Stimulated activated CD8-positive, alpha-beta memory T cell treated with anti-CD3 and anti-CD28 coated beads, Interleukin-2, amount 100 ng/mL, for 1 hour (primary cell): ENCODE measurements at places on chromosomes 4 and X.

- peak; percentile 1 for DNase-seq
These were observed 1.3 kb downstream of the USP9X start for GRCh38 chrX:41086627-41086932.

DNA sequence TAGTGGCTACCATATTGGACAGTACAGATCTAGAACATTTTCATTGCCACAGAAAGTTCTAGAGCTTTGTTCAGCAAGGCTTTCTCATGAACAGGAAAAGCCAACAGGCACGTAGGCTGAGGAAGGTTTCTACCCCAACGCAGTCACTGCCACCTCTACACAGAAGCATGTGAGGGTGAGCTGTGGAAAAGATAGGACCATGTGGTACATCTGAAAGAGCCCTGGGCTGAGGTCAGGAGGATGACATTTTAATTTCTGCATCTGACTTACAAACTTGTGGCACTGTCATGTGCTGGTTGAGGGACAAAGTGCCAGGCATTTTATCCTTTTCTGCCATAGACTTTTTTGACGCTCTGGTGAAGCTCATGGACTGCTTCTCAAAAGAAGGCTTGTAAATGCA, 454.2 kb downstream of the BCOR start:
- DNase-seq: no peak

DNA sequence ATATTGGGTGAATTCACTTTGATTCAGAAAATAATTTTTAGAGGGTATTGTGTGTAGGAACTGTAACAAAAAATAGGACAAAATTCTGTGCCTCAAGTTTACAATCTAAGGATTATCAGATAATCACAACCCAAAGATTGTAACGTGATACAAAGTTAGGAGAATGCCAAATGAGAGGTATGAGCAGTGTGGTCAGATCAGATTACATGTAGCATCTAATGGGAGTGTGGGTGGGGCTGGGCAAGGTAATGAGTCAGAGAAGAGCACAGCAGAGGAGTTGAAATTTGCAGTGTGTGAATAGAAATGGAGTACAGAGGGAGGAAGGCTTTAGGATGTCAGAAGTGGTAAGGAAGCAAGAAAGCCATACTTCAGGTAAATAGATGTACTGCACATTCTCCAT, 103.4 kb upstream of the TEX13A start:
- no peak for DNase-seq

DNA sequence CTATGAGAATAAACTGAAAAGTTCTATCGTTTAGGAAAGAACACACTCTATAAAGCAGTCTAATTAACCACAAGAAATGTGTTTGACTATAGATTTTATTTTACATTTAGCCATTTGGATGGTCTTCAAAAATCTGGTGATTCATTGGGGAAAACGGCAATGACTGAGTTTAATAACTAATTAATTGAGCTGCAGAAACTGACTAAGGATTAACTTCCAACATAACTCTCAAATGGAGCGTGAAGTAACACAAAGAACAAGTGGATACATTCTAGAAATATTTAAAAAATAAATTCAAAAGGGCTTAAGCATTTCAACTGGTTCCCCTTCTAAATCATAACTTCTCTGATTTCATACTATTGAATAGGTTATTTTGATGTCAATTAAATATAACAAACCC, 1582.4 kb downstream of the PCDH18 start:
- no peak for DNase-seq

DNA sequence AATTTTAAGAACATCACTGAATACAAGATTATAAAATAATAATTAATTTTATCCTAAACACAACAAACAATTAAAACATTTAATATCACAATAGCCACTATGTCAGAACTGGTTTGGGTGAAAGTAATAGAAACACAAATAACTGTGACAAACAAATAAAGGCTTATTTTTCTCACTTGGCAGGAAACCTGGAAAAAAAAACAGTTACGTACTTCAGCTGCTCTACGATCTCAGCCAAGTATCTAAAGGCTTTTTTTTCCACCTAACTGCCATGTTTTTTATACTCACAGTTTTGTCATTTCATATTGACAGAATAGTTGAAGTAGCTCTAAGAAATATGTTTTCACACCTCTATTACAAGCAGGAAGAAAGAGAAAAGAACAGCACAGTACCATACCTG, 284.8 kb upstream of the INTU start:
- no peak for DNase-seq

DNA sequence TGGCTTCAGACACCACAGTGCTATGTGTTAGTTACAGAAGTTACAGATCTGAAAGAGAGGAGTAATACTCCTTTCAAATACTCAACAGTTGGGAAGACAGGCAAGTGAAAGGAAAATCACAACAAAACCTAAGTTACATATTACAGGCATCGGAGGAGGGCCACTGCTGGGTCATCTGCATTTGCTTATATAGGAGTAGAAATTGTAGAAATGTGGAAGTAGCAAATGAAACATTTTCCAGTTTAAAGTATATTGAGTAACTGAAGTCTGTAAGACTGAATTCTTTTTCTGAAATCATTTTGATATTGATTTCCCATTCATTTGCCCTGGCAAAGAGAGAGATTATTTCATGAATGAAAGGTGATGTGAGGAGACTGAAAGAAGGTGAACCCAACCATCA, 201.7 kb downstream of the SPRY1 start:
- no peak for DNase-seq

- no peak for DNase-seq
These were observed 417.9 kb downstream of the FAT4 start for GRCh38 chr4:125732632-125733031.

DNA sequence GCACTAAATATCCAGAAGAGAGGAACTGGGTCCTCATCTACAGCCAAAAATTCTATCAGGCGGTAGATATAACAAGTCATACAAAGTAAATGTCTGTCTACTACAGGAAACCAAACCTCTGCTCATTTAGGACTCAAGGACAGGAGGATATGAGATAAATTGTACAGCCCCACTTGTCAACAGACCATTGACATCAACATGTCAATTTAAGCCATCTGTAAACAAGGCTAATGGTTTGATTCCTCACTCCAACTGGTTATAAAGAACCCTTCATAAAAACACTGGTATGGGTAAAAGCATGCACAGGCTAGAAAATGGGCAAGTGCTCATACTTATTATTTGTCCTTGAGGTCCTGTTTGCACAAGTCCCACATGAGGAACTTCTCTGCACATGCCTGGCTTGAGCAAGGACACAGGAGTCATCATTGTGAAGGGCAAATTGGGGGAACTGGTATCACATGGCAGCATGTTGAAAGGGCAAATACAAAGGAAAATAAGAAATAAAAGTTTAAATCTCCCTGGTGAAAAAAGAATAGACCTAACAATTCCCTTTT, 13.2 kb downstream of the RTL8B start:
- DNase-seq: no peak

DNA sequence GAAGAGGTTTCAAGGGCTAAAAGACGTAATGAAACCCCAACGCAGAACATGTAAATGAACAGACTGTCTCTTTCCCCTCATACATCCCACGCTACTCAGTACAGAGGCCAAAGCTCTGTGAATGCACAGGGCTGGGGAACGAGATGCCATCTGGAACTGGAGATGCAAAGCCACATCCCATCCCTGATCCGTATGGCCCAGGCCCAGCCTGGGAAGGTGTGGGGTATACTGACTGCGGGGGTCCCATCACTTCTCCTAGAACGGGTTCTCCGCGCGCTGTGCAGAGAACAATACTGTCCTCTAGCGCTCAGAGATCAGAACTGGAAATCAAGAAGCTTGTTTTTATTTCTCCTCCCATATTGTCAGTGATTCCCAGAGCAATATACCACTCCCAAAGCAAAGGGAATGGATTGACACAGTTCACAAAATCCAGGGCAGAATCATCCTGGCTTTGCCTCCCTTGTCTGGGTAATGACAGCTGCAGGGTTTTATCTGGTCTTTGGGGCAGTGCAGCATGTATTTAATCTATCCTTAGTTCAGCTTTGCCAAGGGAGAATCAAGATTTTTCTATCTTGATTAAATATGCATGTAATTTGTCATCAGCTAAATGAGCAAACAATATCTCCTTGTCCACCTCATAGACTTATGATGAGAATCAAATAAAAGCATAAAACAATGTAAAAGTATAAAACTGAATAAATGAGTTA, 47.3 kb upstream of the TLR3 start:
- no peak for DNase-seq

GRCh38 chr4:79331126-79331876, 5.4 kb upstream of the NAA11 start:
- no peak for DNase-seq

DNA sequence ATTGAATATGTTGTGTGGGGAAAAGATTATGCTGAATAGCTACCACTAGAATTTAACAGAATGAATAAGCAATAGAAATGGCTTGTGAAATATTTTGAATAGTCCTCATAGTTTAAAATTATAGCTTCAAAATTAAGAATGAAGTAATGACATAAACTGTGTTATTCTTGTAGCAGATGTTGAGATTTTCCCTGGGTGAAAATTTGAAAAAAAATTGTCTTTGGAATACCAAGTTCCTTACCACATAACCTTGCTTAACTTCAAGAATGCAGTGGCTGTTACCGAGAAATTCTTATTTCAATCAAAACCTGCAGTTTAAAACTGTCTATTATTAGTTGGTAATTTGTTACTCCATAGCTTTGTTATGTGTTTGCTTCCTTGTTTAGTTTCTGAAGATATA, 1268.6 kb downstream of the RAPGEF2 start:
- DNase-seq: no peak

GRCh38 chr4:56434599-56435139, 746 bp downstream of the PPAT start:
- no peak for DNase-seq

GRCh38 chrX:119654112-119654531, 38.8 kb downstream of the SEPTIN6 start:
- DNase-seq: no peak

DNA sequence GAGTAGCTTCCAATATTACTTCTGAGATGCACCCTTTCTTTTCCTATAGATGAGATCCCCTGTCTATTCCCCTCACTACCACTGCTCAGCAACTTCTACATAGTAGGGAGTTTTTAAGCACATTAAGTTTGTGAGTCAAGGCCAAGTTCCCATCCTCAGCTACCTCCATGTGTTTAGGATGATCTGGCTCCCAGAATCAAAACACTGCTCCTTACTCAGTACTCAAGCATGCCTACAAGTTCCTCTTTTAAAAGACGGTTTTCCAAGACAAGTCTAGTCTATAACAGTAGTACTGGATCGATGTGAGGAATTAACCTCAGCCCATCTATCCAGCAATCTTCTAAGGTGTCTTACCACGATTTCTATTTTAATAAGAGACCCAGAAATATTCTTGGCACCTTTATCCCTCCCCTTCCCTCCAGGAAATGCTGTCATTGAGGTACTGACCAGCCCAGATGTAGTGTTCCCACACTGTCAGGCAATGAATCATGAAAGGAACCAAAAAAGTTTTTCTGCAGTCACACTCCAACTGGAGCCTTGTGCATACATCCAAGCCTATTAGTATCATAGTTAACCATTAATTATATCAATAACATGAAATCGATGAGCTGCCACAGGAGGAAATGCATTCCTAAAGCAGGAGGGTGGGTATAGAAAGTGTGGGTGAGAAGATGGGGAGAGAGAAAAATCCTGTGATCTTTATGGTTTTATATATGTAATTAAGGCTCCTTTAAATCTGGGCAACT, 29.6 kb downstream of the AREG start:
- no peak for DNase-seq

- DNase-seq: no peak
These were observed 11.2 kb upstream of the ZCCHC13 start for GRCh38 chrX:74292808-74293123.

DNA sequence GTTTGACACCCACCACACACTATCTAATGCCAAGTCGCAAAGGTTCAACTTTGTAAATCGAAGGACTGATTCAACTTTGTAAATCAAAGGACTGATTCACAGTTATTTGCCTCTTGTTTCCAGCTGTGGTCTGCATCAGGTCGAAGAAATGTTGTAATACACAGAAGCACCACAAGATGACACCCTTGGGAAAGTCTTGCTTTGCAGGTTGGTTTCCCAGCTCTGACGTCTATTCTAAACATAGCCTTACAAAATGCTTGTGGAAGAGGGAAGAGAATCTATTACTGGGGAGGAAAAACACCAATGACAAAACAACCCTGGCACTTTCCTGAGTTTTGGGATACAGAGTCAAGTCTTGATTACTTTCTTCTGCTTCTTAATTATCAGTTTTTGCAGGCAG, 35.3 kb downstream of the SUPT20HL1 start:
- no peak for DNase-seq

DNA sequence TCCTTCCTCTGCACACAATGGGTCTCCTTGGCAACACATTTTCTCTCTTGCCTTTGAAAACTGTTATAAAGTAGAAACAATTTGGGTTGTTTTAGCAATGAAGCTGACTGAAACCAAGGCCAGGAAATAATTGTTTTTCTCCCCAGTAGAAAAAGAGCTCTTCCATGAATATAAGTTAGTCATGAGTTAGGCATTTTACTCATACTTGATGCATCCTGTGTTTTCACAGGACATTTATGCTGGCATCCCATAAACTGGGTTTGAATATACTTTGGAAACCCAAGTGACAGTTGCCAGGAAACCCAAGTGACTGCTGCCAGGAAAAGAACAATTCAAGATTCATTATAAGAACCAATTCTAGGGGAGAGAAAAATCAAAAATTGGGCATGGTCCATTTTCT, 128.6 kb upstream of the NPY2R start:
- DNase-seq: no peak

DNA sequence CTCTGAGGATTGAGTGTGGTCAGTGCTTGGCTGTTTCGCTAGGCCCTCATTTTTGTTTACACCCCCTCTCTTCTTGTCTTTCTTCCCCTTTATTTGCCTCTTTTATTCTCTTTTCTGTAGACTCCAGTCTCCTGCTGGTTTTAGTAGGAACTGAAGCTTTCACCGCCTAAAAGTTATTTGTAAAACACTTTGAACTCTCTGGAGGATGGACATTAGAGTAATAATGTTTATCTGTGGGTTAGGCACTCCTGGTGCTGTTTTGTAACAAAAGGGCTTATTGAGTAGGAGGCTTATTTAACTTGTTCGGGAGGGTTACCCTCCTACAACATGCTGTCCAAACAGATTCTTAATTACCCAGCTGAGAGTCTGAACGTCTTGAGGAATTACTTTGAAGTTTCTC, 1.6 kb upstream of the ARHGAP10 start:
- DNase-seq: no peak

GRCh38 chr4:61992351-61992750, 792.2 kb downstream of the ADGRL3 start:
- no peak for DNase-seq

GRCh38 chr4:88610771-88611170, 18.5 kb downstream of the HERC3 start:
- DNase-seq: no peak

DNA sequence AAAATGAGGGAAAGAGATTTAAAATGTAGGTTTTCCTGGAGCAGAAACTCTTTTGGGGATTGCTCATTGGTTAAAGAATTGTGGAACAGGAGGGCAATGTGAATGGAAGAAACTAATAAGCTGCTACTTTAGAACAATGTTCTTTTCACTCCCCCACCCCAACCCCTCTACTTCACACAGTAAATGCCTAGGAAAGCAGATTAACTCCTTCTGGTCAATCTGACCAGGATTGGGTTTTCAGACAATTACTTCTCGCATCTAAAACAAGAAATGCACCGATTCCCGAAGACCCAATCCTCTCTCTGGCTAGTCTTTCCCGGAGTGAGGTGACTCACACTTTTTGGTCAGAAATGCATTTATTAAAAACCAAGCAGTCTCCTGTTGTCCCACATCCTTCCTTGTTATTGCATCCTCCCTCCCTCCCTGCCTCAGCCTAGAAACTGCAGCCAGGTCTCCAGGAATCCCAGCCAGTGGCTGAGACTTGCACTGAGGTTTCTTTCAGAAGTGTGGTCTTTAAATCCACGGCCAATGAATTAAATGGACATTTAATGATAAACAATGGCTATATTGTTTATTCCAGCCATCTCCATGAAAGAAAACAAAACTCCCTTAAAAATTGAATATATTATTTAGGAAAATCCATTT, 21.4 kb downstream of the MFAP3L start:
- no peak for DNase-seq
